ENCODE measurements at places on chromosomes 4 and X.
A peak's percentile ranks its signal among the peaks of the same experiment; 100 is the strongest.

DNA sequence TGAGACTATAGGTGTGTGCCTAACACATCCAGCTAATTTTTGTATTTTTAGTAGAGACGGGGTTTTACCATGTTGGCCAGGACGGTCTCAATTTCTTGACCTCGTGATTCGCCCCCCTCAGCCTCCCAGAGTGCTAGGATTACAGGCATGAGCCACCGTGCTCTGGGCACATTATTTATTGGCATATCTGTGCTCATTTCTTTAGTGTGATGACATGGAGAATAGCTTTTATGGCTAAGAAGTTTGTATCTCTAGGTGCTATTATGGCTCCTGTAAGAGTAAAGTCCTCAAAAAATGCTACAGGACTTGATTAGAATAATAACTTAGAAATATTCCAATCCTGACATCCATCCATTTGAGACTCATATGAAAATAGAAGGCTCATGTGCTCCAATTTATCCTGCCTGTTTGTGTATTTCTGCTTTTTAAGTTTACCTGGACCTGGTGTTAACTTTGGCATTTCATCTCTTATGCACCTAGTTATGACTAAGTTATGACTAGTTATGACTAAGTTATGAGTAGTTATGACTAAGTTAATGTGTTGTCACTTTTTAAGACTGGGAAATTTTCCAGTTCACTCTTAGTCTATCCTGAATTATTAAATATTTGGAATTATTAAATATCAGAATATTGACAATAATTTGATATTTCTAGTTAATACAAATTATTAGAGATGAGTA lies 36.4 kb upstream of the UNC5C start:
- no peak for DNase-seq

- DNase-seq = no peak
These were observed 90.3 kb upstream of the GK2 start for GRCh38 chr4:79498282-79498681.

DNA sequence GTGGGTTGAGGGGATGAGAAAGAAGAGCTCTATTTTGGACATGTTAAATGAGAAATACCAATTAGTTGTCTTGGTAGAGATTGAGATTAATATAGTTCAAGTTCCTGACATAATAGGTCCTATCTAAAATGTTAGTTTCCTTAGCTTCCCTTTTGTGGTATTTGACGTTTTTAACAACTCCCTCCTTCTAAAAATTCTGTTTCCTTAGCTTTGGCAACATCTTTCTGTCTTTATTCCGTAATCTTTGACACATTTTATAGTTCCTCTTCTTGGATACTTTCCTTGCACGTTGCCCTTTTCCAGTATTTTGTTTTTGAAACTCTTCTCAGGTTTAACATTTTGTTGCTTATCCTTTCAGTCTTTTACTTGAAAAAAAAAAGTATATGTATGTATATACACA lies 36.9 kb downstream of the LAMTOR3 start:
- no peak for DNase-seq

GRCh38 chrX:134738986-134739740 lies 80.9 kb upstream of the PLAC1 start:
- DNase-seq = no peak

DNA sequence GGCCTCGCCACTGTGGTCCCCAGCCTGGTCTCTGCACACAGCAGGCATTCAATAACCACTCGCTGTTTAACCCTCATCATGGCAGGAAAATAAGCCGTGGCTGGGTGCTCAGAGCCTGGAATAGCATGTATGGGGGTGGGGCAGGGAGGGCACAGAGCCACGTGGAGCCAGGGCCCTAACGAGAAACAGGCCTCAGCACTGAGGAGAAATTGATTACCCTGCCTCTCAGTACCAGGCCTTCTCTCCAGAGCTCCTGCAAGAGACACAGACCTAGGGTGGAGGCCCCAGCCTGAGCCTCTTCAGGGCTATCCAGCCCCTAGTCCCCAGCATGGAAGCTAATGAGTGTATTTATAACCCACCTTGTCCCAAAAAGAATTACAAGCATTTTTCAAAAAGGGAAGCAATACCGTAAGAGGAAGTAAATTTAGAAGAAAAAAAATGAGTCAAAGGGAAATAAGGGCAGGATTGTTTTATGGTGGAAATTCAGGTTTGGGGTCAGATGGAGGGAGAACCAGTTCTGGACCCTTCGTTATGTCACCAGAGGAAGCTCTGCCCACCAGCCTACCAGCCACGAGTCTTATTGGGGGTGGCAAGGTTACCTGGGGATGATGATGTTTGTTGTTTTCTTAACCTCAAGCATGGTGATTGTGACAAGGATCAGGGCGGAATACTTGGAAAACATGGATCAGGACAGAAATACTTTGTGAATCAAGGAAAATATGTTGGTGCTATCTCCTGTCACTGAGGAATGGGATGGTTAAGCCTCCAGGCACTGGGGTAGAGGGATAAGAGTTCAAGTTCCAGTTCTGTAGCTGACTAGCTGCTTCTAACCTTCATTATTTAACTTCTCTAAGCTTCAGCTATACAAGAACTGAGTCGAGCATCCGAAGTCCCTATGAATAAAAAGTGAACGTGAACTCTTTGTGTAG lies 101.9 kb upstream of the RBPJ start:
- DNase-seq = no peak

- no peak for DNase-seq
These were observed 9.9 kb downstream of the JAKMIP1 start for GRCh38 chr4:6190486-6190885.

DNA sequence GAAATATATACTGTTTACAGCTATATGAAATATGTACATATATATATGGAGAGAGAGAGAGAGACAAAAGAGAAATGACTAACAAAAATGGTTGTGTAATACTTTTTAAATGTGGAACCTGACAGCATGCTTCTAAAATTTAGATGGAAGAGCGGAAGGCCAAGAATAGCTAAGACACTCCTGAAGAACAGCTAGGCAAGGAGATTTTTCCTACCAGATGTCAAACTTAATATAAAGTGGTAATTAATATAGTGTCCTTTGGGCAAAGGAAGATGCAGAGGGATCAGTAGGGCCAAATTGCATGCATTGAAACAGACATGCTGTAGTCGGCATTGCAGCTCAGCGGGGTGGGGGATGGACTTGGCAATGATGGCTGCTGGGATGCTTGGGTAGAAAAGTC lies 45.2 kb downstream of the ADD1 start:
- no peak for DNase-seq

- DNase-seq = no peak
These were observed 51.3 kb upstream of the MAP3K15 start for GRCh38 chrX:19566359-19567222.

- DNase-seq = no peak
These were observed 340.5 kb downstream of the GALNTL6 start for GRCh38 chr4:172153719-172154118.

DNA sequence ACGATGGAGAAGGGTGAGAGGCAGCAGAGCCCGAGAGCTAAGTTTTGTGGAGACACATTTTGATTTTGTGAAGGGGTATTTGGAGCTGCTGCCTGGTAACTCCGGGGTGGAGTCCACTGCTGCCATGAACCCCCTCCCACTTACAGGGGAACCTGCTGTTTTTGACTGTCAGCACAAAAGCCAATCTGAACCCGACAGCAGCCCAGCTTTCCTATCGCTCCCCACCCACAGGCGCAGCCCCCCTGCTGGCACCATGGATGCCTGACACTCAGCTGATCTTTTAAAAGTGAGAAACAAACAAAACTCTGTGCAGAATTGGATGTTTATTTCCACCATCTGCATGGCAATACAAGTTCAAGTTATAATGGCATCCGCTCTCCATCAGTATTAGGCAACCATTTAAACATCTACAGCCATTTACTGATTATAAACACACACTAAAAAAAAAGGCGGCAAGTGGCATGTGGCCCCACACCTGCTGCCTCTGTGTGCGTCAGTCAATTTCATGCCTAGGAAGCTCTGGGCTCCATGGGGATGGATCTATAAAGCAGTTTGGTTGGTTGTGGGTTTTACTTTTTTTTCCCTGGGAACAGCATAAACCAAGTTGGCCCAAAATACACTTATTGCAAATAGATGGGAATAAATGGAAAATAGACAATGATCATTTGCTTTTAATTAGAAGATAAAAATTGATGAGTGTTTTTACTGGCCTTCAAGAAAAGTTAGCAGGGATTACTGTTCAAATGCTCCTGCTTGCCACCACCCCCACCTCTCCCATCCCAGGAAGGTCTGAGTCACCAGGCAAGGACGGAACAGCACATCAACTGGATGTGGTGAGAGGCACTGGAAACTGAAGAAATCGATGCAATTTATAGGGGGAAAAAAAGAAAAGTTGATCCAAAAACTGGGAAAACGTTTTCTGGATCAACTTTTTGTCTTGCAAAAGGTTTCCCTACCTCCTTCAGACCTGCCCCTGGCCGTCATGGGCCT lies 46.0 kb downstream of the SEPSECS start:
- no peak for DNase-seq

- DNase-seq = no peak
These were observed 1673.8 kb upstream of the AGA start for GRCh38 chr4:179116011-179116410.

DNA sequence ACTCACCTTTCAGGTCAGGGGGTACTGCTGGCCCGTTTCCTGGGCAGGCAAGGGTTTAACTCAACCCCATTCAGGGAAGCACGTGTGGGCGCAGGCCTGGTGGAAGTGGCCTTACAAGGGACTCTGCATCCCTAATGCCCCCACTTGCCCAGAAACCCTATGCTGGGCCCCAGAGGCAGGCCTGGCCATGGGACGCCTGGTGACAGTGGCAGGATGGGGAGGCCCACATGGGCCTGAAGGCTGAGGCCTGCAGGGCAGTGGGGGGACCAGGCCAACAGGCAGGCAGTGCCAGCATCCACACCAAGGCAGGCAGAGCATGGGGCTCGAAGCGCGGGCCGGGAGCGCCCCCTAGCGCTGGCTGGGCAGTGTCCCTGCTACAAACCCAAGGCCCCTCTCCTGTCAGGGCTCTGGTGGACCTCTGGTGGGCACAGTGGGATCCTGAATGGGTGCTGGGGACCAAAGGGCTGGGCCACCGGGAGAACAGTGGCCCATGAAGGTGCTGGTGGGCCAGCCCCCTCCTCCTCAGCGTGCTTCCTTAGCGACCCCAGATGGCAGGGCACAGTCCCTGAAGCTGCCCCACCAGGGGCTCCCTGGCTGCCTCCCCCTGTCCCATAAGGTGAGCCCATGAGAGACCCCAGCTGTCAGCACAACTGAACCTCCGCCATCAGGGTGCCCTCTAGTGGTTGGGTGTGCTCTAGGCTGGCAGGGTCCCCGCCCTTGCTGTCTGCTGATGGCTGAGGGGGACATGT lies 16.8 kb downstream of the FGFR3 start:
- peak; percentile 48 for DNase-seq

GRCh38 chrX:72317139-72317538 lies 11.4 kb upstream of the CITED1 start:
- no peak for DNase-seq

Measured in DMS 273 treated with DMSO at 0.1 percent for 48 hours (cell line).